K562 (cell line): ENCODE measurements at places on chromosomes 2 and 18. TPM values are rescaled to one million over a fixed set of nuclear protein-coding genes. Genes with fewer than 3 reads are reported as not detected.

The SLC5A7 gene
- not detected in 2 replicates for total RNA-seq

The TTC39C gene
- total RNA-seq, result 0.25 and 0.58 TPM in 2 replicates

- no peak for DNase-seq
Measured at GRCh38 chr2:27756544-27757498, 14.7 kb upstream of the MRPL33 start.

DNA sequence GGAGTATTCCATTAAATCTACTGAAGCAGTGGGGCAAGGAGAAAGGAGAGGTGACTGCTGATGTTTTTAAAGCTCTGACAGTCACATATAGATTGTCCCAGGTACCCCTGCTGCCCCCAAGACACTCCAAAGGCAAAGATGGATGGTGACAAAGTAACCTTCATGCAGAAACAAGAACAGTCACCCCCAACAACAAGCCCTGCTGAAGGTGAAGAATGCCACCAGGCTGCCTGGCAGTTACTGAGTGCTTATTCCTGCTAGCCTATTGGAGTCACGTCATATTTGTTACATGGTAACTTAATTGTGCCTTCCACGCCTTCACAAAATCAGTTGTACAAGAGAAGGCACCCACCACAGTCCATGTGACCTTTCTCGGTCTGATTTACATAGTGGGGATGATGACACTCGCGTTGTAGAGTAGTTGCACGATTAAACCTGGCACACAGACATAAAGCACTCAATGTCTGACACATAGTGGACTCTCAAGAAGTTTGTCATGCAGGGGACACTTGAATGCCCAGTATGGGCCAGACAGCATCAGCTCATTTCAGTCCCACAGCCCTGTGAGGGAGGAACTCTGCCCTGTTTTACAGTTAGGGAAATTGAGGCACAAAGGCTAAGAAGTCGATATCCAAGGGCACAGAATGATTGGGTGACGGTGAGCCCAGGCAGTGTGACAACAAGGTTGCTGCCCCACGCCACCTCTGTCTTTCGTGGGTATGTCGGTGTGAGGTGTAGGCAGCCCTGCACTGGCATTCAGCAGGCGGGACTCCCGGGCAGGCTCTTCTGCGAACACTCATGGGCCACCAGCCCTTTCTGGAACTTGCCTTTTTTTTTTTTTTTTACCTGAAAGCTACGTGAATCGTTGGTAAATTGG lies 62.7 kb downstream of the ZCCHC2 start:
- no peak for DNase-seq

GRCh38 chr2:128438091-128438490 lies 119.4 kb upstream of the HS6ST1 start:
- no peak for DNase-seq

DNA sequence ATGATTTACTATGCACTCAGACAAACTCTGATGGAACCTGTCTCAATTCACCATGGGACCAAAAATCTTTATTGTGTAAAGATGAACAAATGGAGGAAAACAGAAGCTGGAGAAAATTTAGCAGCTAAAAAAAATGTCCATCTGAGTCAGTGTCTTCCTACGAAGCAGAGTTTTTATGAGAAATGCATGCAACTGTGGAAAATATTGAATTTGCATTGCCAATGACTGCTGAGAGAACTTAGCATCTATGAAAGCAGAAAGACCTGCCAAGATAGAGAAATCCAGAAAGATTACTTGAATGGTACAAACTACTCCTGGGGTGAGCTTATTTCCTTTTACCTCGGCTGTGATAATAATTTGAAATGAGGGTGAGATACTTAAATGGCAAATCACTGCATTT lies 289.7 kb upstream of the GCFC2 start:
- no peak for DNase-seq

- no peak for DNase-seq
Measured at GRCh38 chr18:8797206-8797605, 91.8 kb downstream of the MTCL1 start.

GRCh38 chr2:9174771-9175437 lies 31.7 kb upstream of the ASAP2 start:
- no peak for DNase-seq

DNA sequence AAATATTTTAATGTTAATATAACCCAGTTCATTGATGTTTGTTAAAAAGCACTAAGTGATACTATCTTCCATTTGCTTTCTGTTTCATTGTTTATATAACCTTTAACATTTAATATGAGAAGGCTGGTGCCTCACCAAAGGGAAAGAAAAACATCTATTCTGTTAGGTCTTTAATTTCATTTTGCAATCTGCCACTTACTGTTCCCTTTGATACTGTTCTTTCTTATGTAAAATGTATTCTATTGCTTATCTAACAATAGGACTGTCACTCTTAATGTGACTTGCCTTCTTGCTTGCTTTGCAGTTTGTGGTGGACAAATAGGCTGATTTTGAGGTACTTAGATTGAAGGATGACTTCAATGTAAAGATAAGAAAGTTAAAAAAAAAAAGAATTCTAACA lies 1666.1 kb upstream of the DDX18 start:
- DNase-seq, result no peak

DNA sequence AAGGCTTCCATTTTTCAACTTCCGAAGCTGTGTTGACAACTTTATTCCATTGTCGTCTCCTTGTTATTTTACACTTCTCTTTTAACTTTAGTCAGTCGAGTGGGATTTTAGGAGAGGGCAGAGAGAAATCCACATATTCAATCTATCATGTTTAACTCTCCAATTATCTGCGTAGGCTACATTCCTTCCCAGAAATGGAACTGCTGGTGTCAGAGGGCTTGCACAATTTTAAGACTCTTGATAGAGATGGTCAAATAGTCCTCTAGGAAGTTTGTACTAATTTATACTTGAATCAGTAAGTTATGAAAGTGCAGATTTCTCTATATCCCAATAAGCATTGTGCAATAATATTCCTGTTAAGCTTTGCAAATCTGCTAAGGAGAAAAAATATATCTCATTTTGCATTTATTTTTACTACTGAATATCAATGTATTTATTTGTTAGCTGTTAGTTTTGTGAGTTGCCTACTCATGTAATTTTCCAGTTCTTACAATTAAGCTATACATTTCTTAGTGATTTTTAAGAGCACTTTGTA lies 95.6 kb downstream of the CYP26B1 start:
- no peak for DNase-seq
